Ammon's horn (tissue), 1 donor: ENCODE measurements at places on chromosomes 4 and X.

DNA sequence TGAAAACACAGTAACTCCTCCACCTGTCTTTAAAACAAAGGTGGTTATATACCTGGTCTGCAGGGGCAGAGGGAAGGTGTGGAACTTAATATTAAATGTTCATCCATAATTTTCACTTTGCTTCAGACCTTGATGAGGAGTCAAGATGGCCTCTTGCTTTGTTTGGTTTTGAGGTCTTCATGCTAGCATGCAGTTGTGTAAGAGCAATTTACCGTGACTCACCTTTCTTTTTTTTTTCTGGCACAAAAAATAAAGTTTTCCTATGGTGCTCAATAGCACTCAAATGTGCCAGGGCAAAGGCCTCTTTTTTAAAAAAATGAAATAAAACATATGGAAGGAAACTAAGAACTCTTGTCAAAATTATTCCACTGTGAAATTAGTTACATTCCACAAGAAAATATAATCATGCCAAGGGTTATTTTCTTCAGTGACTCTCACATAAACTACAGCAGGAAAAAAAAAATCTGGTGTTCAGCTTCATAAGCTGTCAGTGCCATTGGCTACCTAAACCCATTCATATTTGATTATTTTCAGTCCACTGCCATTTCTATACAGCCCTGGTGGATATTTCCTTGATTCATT is 128.2 kb downstream of the SLC7A11 start:
- DNase-seq: no peak

DNA sequence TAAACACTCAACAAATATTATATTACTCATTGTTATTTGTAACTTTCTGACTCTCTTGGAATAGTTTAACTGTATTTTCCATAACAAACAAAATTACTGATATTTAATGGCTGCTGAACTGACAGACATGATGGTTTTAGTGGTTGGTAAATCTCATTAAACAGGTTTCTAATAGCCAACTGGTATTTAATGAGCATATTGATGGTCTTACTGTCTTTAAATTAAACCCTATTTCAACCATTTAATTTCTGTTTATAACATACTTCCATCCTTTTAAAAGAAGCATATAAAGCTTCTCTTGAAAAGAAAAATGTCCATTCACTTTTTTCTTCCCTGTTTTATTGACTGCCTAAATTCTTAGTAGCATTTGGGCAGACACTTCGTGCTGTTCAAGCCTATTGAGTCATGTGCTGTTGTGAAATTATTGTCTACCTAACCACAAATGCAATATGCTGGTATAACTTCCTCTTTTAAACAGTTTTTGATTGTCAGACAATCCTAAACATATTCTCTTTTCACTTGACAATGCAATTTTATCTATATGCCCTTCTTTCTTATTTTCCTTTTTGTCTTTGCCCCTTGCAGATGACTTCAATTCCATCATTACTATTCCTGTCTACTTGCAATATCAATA is 163.9 kb upstream of the SLC7A11 start:
- DNase-seq: no peak

- no peak for DNase-seq
Measured at GRCh38 chr4:80876810-80877209, 153.7 kb upstream of the BMP3 start.

DNA sequence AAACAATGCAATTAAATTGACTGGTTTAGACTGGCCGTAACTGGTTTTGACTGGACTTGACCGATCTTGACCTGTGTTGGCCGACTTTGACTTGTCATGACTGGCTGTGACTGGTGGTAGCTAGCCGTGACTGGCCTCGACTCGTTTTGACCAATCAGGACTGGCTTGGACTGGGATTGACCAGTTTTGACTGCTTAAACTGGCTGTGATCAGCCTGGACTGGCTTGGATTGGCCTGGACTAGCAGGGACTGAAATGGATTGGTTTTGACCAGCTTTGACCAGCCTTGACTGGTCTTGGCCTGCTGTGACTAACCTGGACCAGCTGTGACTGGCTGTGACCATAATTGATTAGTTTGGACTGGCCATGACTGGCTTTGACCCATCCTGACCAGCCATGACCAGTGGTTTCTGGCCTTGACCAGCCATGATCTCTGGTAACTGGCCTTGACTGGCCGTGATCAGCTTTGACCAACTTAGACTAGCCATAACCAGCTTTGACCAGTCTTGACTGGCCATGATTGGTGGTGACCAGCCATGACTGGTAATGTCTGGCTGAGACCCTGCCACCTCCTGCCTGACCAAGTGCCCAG is 13.1 kb downstream of the SUV39H1 start:
- DNase-seq: no peak

DNA sequence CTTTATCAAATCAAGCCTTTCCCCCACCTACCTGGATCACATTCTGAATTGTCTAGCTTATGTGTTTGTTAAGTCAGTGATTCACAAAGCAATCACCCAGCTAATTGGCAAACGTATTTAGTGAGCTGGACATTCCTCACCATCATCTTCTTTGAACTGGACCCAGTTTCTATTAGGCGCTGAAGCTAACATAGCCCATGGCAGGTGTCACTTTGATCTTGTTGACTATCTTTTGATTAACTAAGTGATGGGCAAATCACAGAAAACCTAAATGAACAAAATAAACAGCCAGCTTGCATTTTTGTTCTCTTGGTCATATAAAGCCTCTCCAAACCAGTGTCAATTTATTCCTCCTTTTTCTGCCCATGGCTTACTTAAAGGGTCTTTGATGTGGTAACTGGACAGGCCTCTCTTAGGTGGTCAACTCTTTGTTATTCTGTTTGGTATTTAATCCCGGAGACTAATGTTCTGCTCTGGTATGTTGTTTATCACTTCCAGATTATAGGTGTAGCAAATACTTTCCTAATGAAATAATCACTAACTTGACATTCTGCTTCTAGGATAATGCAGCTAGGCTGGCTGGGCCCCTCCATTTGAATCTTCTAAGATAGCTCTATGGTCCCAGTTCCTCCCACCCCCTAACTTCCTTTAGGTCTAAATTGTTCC is 105.3 kb upstream of the SMIM10 start:
- no peak for DNase-seq

GRCh38 chr4:109408711-109409110 is 24.9 kb upstream of the SEC24B start:
- DNase-seq: no peak

GRCh38 chr4:96599752-96600151 is 759.9 kb downstream of the PDHA2 start:
- no peak for DNase-seq

GRCh38 chr4:110550260-110550659 is 72.6 kb downstream of the PITX2 start:
- DNase-seq: no peak

- no peak for DNase-seq
Measured at GRCh38 chr4:1402516-1403091, 3.6 kb downstream of the NKX1-1 start.

DNA sequence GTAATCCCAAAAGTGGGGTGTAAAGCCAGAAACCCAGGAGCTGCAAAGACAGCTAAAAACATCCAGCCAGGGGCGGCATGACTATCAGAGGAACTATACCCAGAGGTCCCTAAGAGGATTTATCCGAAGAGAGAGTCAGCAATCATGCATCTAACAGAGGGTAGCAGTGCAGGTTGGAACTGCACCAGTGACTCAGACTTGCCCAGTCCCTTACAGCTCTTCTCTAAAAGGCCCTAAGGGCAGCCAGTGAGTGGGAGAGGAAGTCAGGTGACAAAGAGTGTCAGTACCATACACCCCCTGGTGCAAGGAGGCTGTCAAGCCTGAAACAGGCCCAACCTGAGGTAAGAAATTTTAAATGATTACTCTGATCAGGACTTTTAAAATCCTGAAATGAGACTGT is 88.1 kb downstream of the CAMK2D start:
- no peak for DNase-seq

- DNase-seq: no peak
Measured at GRCh38 chr4:175787546-175787945, 24.5 kb downstream of the GPM6A start.

GRCh38 chrX:136146614-136147314 is 569 bp upstream of the FHL1 start:
- no peak for DNase-seq

- DNase-seq: no peak
Measured at GRCh38 chr4:53273726-53274125, 92.1 kb downstream of the SCFD2 start.

- DNase-seq: no peak
Measured at GRCh38 chr4:104217526-104217925, 277.2 kb downstream of the CXXC4 start.

- no peak for DNase-seq
Measured at GRCh38 chr4:55736605-55737183, 82.9 kb upstream of the EXOC1L start.

DNA sequence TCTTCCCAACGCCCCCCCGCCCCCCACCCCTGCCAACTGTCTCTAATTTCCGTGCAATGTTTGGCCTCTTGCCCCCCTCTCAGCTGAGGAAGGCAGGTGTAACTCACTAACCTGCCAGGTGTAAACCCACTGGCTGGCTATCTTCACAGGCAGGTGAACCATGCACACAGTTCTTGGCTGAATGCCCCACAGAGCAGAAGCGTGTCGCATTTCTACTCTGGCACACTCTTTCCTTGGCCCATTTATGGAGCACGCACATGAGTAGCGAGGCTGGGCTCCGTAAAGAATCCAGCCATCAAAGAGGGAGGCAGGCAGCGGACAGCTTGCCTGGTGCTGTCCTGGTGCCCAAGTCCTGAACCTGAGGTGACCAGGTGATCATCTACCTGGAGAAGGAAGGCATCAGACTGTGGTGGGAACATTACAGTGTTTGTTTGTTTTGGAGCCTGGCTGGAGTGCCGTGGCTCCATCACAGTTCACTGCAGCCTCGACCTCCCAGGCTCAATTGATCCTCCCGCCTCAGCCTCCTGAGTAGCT is 39.2 kb upstream of the CRMP1 start:
- DNase-seq: no peak

DNA sequence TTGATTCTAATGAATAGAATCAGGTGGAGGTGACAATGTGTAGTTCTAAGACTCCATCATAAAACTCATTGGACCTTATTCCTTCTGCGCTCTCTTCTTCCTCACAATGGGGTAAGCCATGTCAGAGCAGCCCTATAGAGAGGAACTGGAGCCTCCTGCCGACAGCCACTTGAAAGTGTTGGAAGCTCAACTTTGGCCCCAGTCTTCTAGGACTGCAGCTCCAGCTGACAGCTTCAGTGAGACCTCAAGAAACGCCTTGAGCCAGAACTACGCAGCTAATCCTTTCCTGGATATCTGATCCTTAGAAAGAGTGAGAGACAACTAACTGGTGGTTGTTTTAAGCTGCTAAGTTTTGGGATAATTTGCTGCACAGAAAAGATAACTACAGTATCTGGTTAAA is 22.1 kb upstream of the ADH7 start:
- DNase-seq: no peak

GRCh38 chrX:43741843-43742573 is 85.9 kb downstream of the MAOA start:
- DNase-seq: peak; percentile 3

DNA sequence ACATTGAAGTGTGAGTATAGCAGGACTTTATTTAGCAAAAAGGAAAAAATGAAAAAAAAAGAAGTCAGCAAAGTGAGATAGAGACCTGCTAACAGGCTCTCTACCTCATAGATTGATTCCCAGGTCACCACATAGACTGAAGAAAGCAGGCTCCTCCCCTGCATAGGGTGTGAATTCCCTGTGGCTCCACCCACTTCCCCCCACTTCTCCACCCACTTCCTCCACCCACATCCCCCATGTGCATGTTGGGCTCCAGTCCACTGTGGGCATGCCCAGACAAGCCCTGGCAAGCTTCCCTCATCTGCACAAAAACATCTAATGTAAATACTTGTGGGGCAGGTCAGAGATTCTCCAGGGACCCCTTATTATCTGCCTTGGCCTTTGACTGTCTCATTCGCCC is 97.8 kb downstream of the TMEM47 start:
- DNase-seq: no peak

DNA sequence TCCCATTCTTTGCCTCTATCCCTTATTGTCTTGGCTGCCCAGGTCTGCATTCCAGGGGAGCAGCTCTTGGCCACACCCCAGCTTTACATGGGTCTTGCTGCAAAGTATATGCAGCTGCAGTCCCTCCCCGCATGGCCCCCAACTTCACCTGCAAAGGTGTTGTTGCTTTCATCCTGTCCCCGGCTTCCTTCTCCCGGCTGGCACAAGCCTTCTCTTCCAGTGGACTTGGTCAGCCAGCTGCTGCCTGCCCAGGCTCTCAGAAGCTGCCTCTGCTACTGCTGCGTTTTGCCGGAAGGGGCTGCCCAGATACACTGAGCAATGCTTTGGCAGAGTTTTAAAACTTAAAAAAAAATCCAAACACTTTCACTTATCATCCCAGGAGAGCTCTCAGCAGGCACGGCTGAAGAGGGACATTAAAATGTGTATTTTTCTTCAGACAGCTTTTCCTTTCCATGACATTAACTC is 121.2 kb upstream of the PDLIM3 start:
- DNase-seq: peak; percentile 59

DNA sequence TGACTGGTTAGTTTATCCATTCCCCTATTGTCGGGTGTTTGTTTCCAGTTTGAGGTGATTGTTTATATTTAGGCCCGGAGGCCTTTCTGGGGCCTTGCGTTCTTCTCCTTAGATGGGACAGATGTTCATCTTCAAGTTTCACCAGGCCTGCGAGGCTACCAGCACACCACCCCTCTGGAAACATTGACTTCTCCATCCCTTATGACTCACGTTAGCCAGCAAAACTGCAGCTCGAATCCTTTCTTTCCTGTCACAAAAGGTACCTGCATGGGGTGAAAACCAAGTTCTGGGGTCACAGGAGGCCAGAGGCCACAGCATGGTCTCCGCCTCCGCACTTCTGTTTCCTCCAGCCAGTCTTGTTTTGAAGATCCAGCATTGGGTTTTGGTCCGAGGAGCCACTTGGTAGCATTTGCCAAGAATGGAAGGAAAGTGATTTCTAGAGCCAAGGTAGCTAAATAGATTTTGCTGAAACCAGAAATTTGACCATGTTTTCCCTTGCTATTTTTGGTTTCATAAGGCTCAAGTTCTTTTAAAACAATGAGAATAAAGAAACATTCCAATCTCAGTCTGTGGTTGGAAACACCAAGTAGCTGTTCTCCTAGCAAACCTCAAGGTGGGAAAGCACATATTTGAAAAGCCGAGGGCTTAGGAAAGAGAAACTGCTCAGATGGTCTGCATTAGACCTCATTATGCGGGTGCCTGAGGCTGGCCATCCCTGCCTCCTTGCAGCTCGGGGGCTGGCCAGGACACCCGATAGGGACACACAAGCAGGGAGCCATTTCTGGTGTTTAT is 5.6 kb downstream of the NYX start:
- no peak for DNase-seq

DNA sequence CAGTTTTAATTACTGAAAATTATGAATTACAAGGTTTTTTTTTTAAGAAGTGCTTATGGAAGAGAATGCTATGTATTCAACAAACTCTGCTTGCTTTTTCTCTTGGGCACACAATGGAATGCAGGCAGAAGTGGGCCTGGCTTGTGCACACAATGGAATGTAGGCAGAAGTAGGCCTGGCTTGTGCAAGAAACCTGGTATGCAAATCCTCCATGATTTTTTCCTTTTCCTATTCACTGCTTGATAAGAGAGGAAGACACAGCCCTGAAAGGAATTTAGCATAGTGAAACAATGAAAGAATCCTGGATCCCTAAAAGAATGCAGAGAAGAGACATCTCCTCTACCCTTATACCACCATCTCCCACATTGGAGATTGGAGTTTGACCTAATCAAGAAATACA is 138.4 kb downstream of the COL25A1 start:
- DNase-seq: no peak
